ENCODE measurements at places on chromosomes 2 and 18. TPM values are rescaled to one million over a fixed set of nuclear protein-coding genes. Genes with fewer than 3 reads are reported as not detected.

Gene MRPL19
- 22.1 TPM for total RNA-seq

Gene EMILIN2
- 2.0 TPM for total RNA-seq

- no peak for DNase-seq
Observed at GRCh38 chr2:27291865-27292264, 9.6 kb downstream of the TRIM54 start.

- DNase-seq, result no peak
Observed at GRCh38 chr18:2102022-2102421, 469.3 kb downstream of the METTL4 start.

DNA sequence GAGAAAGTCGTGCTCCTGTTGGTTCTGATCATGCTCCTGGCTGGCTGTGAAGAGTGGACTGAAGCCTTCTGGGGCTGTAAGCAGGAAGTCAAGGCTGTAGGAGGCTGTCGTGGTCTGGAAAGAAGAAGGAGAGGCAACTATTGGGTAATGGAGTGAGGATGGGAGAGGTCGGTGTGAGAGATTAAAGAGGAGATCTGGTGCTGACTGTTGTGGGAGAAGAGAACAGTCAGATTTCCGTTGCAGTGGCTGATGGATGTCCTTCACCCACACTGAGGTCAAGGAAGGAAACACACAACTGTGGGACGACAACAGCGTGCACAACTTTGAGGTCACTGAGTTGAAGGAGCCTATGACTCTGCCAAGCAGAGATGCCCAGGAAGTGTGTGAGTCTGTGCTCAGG is 2.8 kb upstream of the PSMD1 start:
- no peak for DNase-seq

- DNase-seq, result no peak
Observed at GRCh38 chr2:165434865-165435496, 34.5 kb upstream of the CSRNP3 start.

Gene DUSP2
- total RNA-seq, result 9.2 TPM

Gene FSIP2
- 3.1 TPM for total RNA-seq

Gene SANBR
- total RNA-seq, result 6.9 TPM

DNA sequence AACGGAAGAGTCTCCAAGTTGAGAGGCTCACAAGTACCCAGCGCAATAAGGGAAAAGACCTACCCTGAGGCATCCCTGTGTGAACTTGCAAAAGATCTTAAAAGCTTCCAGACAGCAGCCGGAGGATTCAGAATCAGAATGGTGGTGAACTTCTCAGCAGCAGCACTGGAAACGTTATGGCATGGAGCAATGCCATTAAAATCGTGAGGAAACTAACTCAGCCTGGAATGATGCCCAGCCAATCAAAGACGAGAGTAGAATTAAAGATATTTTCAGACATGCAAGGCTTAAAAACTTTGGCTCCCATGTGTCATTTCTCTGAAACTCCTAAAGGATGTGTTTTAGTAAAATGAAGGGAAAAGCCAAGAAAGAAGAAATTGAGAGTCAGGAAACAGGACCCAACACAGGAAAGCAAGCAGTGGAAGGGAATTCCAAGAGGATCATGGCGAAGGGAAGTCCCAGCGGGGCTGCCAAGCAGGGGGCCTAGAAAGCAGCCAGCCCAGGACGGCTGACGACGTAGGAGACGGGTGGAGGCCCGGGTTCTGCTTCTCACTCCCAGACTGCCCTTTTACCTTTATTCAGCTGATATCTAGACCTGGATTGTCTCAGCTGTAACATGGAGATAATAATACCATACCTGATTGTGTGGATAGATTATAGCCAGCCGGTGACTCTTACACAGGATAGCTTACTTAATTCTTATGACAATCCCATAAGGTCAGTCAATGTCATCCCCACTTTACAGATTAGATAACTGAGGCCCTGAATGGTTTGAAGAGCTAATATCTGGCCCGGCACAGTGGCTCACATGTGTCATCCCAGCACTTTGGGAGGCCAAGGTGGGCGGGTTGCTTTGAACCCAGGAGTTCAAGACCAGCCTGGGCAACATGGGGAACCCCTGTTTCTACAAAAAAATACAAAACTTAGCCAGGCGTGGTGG is 92.8 kb downstream of the ASAP2 start:
- no peak for DNase-seq

Data from body of pancreas (tissue), 4 donors.